ENCODE measurements at places on chromosomes 7 and 10. TPM values are rescaled to one million over a fixed set of nuclear protein-coding genes. Genes with fewer than 3 reads are reported as not detected.

- no peaks in the 10 kb centered on the region for H3K4me1 ChIP-seq
- DNase-seq = no peak
- H3K4me3 ChIP-seq = no peak overlapping the region
- no peak overlapping the region for H3K27ac ChIP-seq
Measured at GRCh38 chr7:84002348-84002747, 192.2 kb downstream of the SEMA3A start.

GRCh38 chr10:3452173-3452626, 279.6 kb upstream of the PITRM1 start:
- H3K27ac ChIP-seq = no peak overlapping the region
- H3K36me3 ChIP-seq = no peaks in the 10 kb centered on the region
- no peak for DNase-seq
- H3K4me1 ChIP-seq = no peaks in the 10 kb centered on the region
- no peak overlapping the region for H3K4me3 ChIP-seq
- H3K27me3 ChIP-seq = peaks cover 3% of the 10 kb centered on the region

Gene TMEM236
- total RNA-seq = 0.11 TPM

GRCh38 chr10:70320751-70321150, 36.9 kb upstream of the NPFFR1 start:
- no peak overlapping the region for H3K27ac ChIP-seq
- no peak overlapping the region for H3K4me3 ChIP-seq
- no peaks in the 10 kb centered on the region for H3K27me3 ChIP-seq
- no peak for DNase-seq

- peaks cover 6% of the 10 kb centered on the region for H3K4me1 ChIP-seq
- no peaks in the 10 kb centered on the region for H3K27me3 ChIP-seq
- H3K27ac ChIP-seq = no peak overlapping the region
Measured at GRCh38 chr7:3682028-3682710, 381.1 kb downstream of the SDK1 start.

DNA sequence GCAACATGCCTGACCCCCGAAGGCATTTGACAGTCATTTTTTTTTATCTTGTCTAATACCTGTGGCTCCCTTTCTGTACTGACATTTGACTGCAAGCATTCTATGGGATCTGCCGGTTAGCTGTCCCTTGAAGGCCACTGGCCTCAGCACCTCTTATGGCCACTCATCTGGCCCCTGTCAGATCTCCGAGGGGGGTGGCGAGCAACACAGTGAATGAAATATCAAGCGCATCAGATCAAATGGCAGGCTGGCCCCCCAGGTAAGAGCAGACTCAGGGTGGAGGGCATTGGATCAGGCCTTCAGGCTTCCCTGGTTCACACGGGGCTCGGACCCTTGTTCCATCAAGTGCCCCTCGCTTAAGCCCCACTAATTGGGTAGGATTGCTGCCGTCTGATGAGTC, 199.6 kb upstream of the MKI67 start:
- no peak overlapping the region for H3K4me3 ChIP-seq
- no peaks in the 10 kb centered on the region for H3K36me3 ChIP-seq
- H3K27me3 ChIP-seq = no peaks in the 10 kb centered on the region
- no peak for DNase-seq
- no peaks in the 10 kb centered on the region for H3K4me1 ChIP-seq

- H3K27me3 ChIP-seq = no peaks in the 10 kb centered on the region
- no peak overlapping the region for H3K4me3 ChIP-seq
- no peaks in the 10 kb centered on the region for H3K36me3 ChIP-seq
- no peak overlapping the region for H3K27ac ChIP-seq
- no peak for DNase-seq
- H3K4me1 ChIP-seq = no peaks in the 10 kb centered on the region
Measured at GRCh38 chr10:100782461-100783244, 37.3 kb downstream of the PAX2 start.

- peaks cover 9% of the 10 kb centered on the region for H3K4me1 ChIP-seq
- no peaks in the 10 kb centered on the region for H3K27me3 ChIP-seq
- H3K4me3 ChIP-seq = no peak overlapping the region
- DNase-seq = no peak
- no peaks in the 10 kb centered on the region for H3K36me3 ChIP-seq
- no peak overlapping the region for H3K27ac ChIP-seq
Measured at GRCh38 chr10:116073510-116073909, 199.5 kb downstream of the GFRA1 start.

Gene OR2A14
- total RNA-seq = not detected

Gene BLVRA
- total RNA-seq = 32.9 TPM

GRCh38 chr7:151924508-151924907, 31.7 kb upstream of the GALNTL5 start:
- no peaks in the 10 kb centered on the region for H3K4me1 ChIP-seq
- H3K4me3 ChIP-seq = no peak overlapping the region
- no peaks in the 10 kb centered on the region for H3K27me3 ChIP-seq
- DNase-seq = no peak

DNA sequence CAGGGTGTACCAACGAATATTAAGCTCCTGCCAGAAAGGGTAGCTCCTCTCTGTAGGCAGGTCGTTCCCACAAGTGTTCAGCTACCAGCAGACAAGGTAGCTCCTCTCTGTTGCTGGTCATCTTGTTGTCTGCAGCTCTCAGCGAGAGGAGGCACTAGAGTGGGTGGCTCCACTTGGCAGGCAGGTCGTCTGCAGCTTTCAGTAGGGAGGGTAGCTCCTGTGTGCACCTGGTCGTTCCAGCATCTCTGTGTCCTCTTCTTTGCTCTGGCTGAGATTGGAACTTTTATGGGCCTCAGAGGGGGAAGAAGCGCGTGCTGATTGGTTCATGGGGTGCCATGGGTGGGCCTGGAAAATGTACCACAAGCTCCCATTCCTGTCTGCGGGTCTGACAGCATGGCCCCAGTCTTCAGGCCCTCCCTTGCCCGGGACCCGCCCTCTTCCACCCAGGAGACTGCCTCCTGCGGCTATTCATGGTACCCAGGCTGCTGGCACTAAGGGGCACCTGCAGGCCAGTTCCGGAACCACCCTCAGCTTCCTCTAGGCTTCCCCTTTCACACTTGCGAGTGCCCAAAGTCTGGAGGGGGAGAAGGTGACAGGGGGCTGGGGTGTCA, 63.9 kb upstream of the CACNA2D1 start:
- no peak overlapping the region for H3K27ac ChIP-seq
- H3K27me3 ChIP-seq = no peaks in the 10 kb centered on the region
- no peak for DNase-seq
- H3K4me3 ChIP-seq = no peak overlapping the region

DNA sequence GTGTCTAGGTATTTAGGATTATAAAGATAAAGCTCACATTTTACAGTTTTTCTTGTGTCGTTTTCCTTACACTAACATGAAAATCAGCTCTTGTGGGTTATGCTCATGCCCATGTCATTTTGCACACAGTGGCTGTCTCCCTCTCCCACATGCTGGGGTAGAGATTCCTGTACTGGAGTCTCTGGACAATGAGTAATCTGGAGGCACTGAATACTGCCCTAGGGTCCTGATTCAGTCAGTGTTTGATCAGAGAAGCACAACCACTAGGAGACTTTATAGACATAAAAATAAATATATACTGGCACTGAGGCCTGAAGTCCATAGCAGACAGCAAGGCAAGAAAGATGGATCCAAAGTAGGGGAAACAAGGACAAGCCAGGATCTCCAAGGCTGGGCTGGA, 1008.8 kb downstream of the KCNMA1 start:
- H3K27me3 ChIP-seq = no peaks in the 10 kb centered on the region
- DNase-seq = no peak
- no peaks in the 10 kb centered on the region for H3K36me3 ChIP-seq
- H3K27ac ChIP-seq = no peak overlapping the region
- no peaks in the 10 kb centered on the region for H3K4me1 ChIP-seq
- H3K4me3 ChIP-seq = no peak overlapping the region

Gene TUBB8
- 1.5 TPM for total RNA-seq

Gene BLNK
- not detected for total RNA-seq

Gene COL17A1
- total RNA-seq = 1.9 TPM

Gene SEMA3D
- 3.5 TPM for total RNA-seq

Gene CTAGE8
- total RNA-seq = not detected

Data from H1 (cell line).